Activated CD8-positive, alpha-beta memory T cell treated with anti-CD3 and anti-CD28 coated beads, Interleukin-2, amount 10 ng/mL, durations not matched to agents 7 days and 5 days (primary cell): ENCODE measurements at places on chromosomes 11 and 22.

- no peak overlapping the region for H3K27ac ChIP-seq
- H3K4me1 ChIP-seq = peaks cover 15% of the 10 kb centered on the region
- DNase-seq = no peak
- no peaks in the 10 kb centered on the region for H3K27me3 ChIP-seq
- no peak overlapping the region for H3K4me3 ChIP-seq
These were observed 8.9 kb upstream of the PLXNB2 start for GRCh38 chr22:50316114-50317065.

DNA sequence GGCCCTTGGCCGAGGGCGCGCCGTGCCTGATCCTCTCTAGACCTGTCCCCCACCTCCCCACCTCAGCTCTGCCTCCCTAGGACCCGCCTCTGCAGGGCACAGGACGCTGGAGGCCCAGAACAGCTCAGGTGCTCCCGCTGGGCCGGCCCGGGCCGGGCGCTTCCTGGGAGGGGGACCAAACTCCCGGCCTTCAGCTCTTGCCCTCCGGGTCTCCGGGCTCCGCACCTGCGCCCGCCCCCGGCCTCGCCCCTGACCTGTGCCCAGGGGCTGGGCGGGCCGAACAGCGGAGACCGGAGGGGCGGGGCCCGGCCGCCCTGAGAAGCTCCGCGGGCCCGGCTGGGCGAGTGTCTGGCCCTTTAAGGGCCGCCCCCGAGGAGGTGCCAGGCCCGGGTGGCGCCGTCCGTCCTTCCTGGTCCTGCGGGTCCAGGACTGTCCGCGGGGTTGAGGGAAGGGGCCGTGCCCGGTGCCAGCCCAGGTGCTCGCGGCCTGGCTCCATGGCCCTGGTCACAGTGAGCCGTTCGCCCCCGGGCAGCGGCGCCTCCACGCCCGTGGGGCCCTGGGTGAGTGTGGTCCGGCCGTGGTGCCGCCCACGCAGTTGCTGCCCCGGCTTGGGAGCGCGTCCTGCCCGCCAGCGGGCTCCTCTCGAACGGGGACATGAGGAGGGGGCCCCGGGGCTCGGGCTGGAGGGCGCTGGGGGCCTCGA, at the start of gene SSH3:
SSH3 (plus strand) TSS at position 399 of the 703 bp plus-strand sequence; CDS start at position 495, 96 bp downstream.
- peaks cover 12% of the 10 kb centered on the region for H3K4me1 ChIP-seq
- H3K27ac ChIP-seq = peak within 1 kb of the TSS; percentile 24
- peak within 1 kb of the TSS; percentile 69 for H3K4me3 ChIP-seq
- H3K27me3 ChIP-seq = no peaks in the 10 kb centered on the region

- peaks cover 34% of the 10 kb centered on the region for H3K4me1 ChIP-seq
- DNase-seq = peak; percentile 53
- H3K36me3 ChIP-seq = no peaks in the 10 kb centered on the region
- peak within 1 kb of the TSS; percentile 86 for H3K4me3 ChIP-seq
- H3K27me3 ChIP-seq = peaks cover 20% of the 10 kb centered on the region
These were observed at the start of gene KMT5B for GRCh38 chr11:68213135-68213515. Gene KMT5B, minus strand, starts transcription at chr11:68213296. Its CDS starts 23,220 bp downstream, at chr11:68190076.

- H3K27ac ChIP-seq = no peak overlapping the region
- no peaks in the 10 kb centered on the region for H3K36me3 ChIP-seq
- H3K4me1 ChIP-seq = no peaks in the 10 kb centered on the region
- no peak overlapping the region for H3K4me3 ChIP-seq
- H3K27me3 ChIP-seq = no peaks in the 10 kb centered on the region
- DNase-seq = no peak
These were observed 345.5 kb downstream of the LUZP2 start for GRCh38 chr11:24842308-24842707.

GRCh38 chr11:72173291-72173690, 18.6 kb upstream of the FOLR1 start:
- H3K4me1 ChIP-seq = peaks cover 3% of the 10 kb centered on the region
- no peaks in the 10 kb centered on the region for H3K36me3 ChIP-seq
- H3K4me3 ChIP-seq = no peak overlapping the region
- H3K27ac ChIP-seq = no peak overlapping the region
- no peak for DNase-seq
- peaks cover 6% of the 10 kb centered on the region for H3K27me3 ChIP-seq

- peaks cover 41% of the 10 kb centered on the region for H3K4me1 ChIP-seq
- H3K36me3 ChIP-seq = peaks cover 15% of the 10 kb centered on the region
- no peaks in the 10 kb centered on the region for H3K27me3 ChIP-seq
- peak overlapping the region; percentile 38 for H3K27ac ChIP-seq
- DNase-seq = no peak
- no peak overlapping the region for H3K4me3 ChIP-seq
These were observed 52.8 kb downstream of the CBL start for GRCh38 chr11:119258983-119259382.

GRCh38 chr11:26719998-26720397, 1.9 kb downstream of the SLC5A12 start:
- H3K27ac ChIP-seq = no peak overlapping the region
- H3K4me1 ChIP-seq = no peaks in the 10 kb centered on the region
- DNase-seq = no peak
- H3K36me3 ChIP-seq = no peaks in the 10 kb centered on the region

DNA sequence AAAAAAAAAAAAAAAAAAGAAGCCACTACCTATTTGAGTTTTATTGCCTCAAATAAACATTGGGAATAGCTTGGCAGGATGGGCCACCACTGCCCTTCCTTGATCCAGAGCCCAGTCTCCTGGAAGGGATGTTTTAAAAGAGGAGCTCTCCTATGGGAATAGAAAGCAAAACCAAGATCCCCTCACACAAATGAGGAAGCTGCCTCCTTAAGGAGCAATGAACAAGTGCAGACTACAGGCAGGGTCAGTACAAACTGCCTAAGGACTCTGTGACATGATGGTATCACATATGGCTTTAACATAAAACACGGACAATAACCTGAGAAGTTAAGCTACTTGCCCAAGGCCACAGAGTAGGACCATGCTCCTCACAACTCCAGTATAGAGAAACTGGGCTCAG, 120.8 kb downstream of the NAT10 start:
- DNase-seq = no peak
- no peaks in the 10 kb centered on the region for H3K36me3 ChIP-seq
- no peak overlapping the region for H3K27ac ChIP-seq
- H3K27me3 ChIP-seq = peaks cover 15% of the 10 kb centered on the region

DNA sequence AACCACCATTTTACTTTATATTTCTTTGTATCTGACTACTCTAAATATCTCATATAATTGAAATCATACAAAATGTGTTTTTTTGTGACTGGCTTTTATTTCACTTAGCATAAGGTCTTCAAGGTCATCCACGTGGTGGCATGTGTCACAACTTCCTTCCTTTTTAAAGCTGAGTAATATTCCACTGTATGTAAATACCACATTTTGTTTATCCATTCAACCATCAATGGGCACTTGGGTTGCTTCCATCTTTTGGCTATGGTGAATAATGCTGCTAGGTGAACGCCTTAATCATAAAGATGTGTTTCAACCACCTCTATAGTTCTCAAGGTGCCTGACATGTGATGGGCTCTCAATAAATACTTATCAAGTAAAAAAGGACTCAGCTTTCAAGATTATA, 15.5 kb downstream of the RAB30 start:
- H3K4me3 ChIP-seq = no peak overlapping the region
- H3K27me3 ChIP-seq = no peaks in the 10 kb centered on the region
- H3K36me3 ChIP-seq = peaks cover 26% of the 10 kb centered on the region
- DNase-seq = no peak

- no peak overlapping the region for H3K27ac ChIP-seq
- no peaks in the 10 kb centered on the region for H3K27me3 ChIP-seq
- no peaks in the 10 kb centered on the region for H3K36me3 ChIP-seq
- DNase-seq = no peak
- H3K4me3 ChIP-seq = no peak overlapping the region
These were observed 84.2 kb downstream of the CELSR1 start for GRCh38 chr22:46453006-46453828.

DNA sequence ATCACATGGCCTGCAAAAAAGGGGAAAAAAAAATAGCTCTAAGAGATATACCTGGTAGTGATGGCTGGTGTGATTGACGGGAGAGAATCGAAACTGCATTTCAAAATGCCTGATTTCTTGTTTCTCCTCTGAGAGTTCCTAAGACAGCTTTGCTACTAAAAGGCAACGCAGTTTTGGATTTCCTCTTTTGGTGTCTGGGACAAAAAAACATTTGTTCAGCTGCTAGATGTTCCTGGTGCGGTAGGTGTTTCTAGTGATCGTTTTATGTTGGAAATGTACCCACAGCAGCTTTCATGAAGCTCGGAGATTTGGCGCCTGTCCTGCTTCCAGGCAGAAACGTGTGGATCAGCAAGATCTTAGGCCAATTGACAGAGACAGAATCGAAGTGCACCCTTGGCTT, 18.1 kb downstream of the P2RX3 start:
- no peak overlapping the region for H3K27ac ChIP-seq
- H3K4me3 ChIP-seq = no peak overlapping the region
- H3K4me1 ChIP-seq = no peaks in the 10 kb centered on the region
- peaks cover 3% of the 10 kb centered on the region for H3K36me3 ChIP-seq
- peaks cover 28% of the 10 kb centered on the region for H3K27me3 ChIP-seq

- peaks cover 24% of the 10 kb centered on the region for H3K36me3 ChIP-seq
- H3K4me1 ChIP-seq = peaks cover 11% of the 10 kb centered on the region
- H3K27me3 ChIP-seq = no peaks in the 10 kb centered on the region
These were observed 23.9 kb upstream of the CRTAM start for GRCh38 chr11:122814401-122814800.

GRCh38 chr22:19884954-19885751, 30.5 kb upstream of the GNB1L start:
- H3K27ac ChIP-seq = no peak overlapping the region
- no peak overlapping the region for H3K4me3 ChIP-seq
- H3K27me3 ChIP-seq = no peaks in the 10 kb centered on the region
- no peaks in the 10 kb centered on the region for H3K36me3 ChIP-seq

GRCh38 chr11:91978747-91979146, 245.9 kb upstream of the FAT3 start:
- H3K27ac ChIP-seq = no peak overlapping the region
- H3K4me3 ChIP-seq = no peak overlapping the region
- H3K4me1 ChIP-seq = no peaks in the 10 kb centered on the region
- H3K36me3 ChIP-seq = no peaks in the 10 kb centered on the region
- DNase-seq = no peak
- H3K27me3 ChIP-seq = no peaks in the 10 kb centered on the region

DNA sequence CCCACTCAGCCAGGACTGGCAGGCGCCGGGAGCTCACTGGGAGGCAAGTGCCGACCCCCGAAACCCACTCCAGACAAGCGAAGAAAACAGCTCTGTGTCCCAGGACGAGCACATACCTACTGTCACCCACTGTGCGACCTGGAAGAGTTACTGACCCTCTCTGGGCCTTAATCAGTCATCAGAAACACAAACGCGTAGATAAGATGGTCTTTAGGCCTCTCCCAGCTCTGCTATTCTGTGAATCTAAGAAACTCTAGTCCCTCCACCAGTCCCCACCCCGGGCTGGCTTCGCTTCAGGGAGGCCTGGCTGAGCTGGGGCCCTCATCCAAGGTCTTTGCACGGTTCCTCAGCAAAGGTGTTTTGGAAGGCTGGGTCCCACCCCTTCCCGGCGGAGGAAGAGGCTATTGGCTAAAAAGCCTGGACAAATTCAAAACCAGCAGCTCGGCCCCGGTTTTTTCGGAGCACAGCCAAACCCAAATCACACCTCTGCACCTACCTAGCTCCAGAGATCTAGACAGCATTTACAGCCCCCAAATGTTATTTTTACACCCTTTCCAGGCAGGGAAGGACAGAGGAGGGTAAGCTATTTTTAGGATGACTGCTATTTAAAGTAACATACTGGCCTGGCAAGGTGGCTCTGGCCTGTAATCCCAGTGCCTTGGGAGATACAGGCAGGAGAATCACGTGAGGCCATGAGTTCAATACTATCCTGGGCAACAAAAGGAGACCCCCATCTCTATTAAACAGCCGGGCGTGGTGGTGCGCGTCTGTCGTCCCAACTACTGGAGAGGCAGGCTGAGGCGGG, 13.2 kb upstream of the HDHD5 start:
- peaks cover 7% of the 10 kb centered on the region for H3K4me1 ChIP-seq
- DNase-seq = no peak
- no peaks in the 10 kb centered on the region for H3K36me3 ChIP-seq
- H3K27me3 ChIP-seq = peaks cover 7% of the 10 kb centered on the region

DNA sequence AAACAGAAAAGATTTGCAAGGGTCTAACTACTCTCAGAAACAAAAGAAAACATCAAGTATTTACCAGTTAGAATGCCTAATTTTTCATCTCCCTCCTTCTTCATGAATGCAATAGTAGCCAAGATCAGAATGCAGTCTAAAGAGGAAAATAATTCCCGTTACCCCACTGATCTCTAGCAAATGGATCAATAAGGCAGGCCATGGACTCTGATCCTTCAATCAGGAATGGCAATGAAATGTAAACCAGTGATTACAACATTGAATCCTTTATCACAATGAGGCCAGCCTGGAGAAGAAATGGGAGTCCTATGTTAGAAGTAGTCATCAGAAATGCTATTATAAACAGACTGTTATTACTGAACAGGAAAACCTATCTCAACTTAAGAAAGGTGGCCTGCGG, 106.6 kb downstream of the APOL5 start:
- H3K27ac ChIP-seq = no peak overlapping the region
- no peak for DNase-seq
- H3K4me1 ChIP-seq = peaks cover 7% of the 10 kb centered on the region
- H3K27me3 ChIP-seq = no peaks in the 10 kb centered on the region
- H3K36me3 ChIP-seq = no peaks in the 10 kb centered on the region
- H3K4me3 ChIP-seq = no peak overlapping the region

GRCh38 chr22:30821381-30821780, 126.7 kb downstream of the OSBP2 start:
- H3K4me3 ChIP-seq = no peak overlapping the region
- no peaks in the 10 kb centered on the region for H3K4me1 ChIP-seq
- no peaks in the 10 kb centered on the region for H3K36me3 ChIP-seq
- DNase-seq = no peak
- H3K27me3 ChIP-seq = peaks cover 44% of the 10 kb centered on the region

- no peaks in the 10 kb centered on the region for H3K36me3 ChIP-seq
- peaks cover 43% of the 10 kb centered on the region for H3K27me3 ChIP-seq
- no peak for DNase-seq
- no peaks in the 10 kb centered on the region for H3K4me1 ChIP-seq
- no peak overlapping the region for H3K4me3 ChIP-seq
These were observed 267.2 kb downstream of the BUD13 start for GRCh38 chr11:116505298-116506262.

GRCh38 chr11:32562839-32563599, 20.6 kb upstream of the EIF3M start:
- no peaks in the 10 kb centered on the region for H3K27me3 ChIP-seq
- DNase-seq = no peak
- H3K36me3 ChIP-seq = no peaks in the 10 kb centered on the region
- H3K4me1 ChIP-seq = peaks cover 12% of the 10 kb centered on the region
- no peak overlapping the region for H3K4me3 ChIP-seq
- no peak overlapping the region for H3K27ac ChIP-seq

DNA sequence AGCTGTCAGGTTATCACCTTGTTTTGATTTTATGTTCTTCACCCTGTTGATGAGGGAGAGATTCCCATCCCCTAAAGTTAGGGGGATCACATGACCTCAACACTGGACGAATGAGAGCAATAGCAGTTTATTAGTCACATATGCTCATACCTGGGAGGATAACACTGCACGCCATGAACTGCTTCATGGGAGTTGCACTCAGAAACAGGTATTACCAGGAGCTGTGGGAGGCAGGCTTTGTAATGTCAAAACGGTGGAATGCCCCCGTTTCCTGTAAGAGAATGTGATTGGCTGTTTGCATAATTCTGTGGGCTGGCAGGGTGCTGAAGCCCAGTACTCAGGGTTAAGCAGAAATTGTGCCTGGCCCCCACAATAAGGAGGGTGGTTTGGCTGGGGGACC, 3.2 kb upstream of the THY1 start:
- H3K4me1 ChIP-seq = peaks cover 11% of the 10 kb centered on the region
- DNase-seq = no peak
- H3K4me3 ChIP-seq = no peak overlapping the region
- peaks cover 53% of the 10 kb centered on the region for H3K27me3 ChIP-seq
